Endothelial cell (in vitro differentiated cells): ENCODE measurements at places on chromosomes 11 and 22.

GRCh38 chr11:26045082-26045481 is 286.8 kb upstream of the ANO3 start:
- DNase-seq: no peak

GRCh38 chr11:45894555-45895247 is 9.2 kb downstream of the MAPK8IP1 start:
- no peak for DNase-seq

- no peak for DNase-seq
These were observed 25.4 kb downstream of the TAF1D start for GRCh38 chr11:93715797-93716396.

DNA sequence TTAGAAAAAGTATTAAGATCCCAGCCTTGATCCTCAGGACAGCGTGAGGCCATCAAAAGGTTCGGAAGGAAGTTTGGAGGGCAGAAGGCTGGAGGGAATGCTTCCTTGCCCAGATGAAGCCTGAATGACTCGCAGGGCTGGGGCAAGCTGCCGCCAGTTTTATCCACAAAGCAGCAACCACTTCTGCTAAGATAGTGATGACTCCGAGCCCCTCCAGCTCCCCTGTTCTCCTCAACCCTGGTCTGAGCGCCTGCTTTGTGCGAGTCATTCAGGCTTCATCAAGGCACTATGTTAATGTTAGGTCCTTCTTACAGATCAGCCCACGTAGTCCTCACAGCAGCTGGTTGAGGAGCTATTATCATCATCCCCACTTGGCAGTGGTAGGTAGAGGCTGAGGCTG is 158.8 kb downstream of the COMMD9 start:
- no peak for DNase-seq

DNA sequence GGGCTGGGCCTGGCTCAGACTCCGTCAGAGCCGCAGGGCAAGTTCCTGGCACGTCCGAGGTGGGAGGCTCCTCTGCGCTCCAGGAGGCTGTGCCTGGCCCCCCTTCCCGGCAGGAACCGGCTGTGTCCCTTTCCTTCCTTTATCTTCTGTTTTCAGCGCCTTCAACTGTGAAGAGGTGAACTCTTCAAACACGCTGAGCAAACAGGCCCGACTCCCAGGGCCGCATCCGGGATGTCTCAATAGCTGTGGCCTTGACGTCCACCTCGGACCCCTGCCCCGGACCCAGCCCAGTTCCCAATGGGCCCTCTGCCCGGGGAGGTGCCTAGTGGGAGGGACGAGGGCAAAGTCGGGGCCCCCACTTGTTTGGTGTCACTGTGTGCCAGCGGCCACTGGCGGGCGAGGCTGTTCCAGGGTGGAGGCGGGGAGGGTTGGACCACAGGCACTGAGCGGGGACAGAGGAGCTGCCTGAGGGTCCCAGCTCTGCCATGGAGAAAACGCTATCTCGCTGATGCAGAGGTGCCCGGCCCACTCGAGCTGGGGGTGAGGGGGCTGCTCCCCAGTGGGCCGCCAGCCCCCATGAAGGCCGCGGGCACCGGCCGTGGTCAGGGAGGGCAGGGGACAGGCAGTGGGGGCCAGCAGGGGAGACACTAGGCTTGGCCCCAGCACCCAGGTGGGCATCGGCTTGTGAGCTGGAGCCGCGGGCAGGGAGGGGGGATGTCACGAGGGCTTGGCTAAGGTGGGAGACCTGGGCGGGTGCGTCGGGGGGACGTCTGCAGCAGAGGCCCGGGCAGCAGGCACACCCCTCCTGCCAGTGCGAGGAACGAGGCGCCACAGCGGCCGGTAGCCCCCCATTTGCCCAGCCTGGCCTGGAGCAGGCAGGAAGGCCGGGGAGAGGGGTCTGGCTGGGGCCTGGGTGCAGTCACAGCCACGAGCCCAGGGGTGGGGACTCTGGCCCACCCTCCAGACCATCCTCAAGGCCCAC is 2.7 kb upstream of the MUC5B start:
- no peak for DNase-seq

DNA sequence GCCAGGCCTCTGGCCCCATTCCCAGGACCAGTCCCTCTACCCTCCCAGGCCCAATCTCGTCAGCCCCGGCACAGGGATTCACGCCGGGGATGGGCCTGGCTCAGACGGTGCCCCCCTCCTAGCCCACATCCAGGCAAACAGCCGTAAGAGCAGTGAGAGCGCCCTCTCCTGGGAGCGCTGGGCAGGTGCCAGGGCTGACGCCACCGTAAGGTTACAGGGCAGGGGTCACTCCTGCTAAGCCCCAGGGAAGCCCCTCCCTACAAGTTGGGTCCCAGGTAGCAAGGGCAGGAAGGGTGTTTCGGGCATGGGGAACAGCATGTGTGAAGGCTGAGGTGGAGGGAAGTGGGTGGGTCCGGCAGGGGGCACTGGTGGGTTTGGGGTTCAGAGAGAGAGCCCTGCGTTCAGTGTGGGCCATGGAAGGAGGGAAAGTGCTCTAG is 19.2 kb upstream of the PPARA start:
- peak; percentile 43 for DNase-seq

GRCh38 chr11:8809241-8809938 is 101.6 kb upstream of the AKIP1 start:
- DNase-seq: no peak

- no peak for DNase-seq
These were observed 8.9 kb downstream of the HPS4 start for GRCh38 chr22:26474682-26475081.

DNA sequence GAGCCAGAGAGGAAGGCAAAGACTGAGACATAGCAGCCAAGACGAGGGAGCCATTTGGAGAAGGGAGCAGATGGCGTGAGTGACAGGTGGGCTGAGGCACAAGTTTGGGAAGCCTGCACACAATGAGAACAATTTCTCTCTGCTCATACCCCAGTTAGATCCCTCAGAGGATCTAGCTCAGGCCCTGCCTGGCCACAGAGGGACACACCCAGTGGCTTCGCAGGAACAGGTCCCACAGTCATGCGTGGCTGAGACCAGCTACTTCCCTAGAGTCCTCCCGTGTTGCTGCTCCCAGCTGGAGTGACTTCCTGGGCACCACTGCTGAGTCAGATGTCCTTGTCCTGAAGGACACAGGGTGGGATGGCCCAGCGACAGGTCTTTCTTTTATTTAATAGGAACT is 33.4 kb upstream of the LYVE1 start:
- DNase-seq: no peak

DNA sequence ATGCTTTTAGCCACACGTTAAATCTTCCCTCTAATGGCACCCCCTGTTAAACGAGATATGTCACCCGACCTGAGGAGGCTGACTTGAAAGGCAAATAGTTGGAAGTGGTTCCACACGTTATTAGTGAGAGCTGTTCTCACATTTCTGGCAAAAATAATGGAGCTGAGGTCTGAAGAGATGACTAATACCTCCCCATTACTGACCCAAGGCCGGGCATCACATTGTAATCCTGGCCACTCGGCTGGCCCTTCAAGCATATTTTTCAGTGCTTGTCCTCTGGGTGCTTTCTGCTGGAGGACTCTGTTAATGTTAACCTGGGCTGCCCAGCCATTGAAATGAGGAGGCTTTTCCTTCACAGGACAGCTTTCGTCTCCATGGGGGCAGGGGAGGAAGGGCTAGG is 260.0 kb upstream of the CADM1 start:
- no peak for DNase-seq

GRCh38 chr11:14644226-14645014 is 816 bp downstream of the PDE3B start:
- peak; percentile 50 for DNase-seq

GRCh38 chr22:44704159-44705021 is 2.4 kb downstream of the PRR5 start:
- DNase-seq: no peak

DNA sequence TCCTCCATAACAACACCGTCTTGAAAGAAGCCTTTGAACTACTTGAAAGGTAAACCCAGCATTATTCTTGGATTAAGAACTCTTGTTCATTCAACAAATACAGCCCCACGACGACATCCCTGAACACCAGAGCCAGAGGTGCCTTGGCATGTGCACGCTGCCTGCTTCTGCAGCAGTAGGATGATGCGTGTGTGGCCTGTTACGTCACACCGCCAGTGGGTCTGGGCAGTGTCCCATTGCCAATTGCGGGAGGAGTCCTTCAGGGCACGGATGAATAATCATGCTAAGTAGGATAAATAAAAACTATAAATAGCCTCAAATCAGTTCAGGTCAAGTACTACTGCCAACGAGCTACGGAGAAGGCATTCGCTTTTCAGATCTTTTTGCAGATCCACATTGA is 380.5 kb downstream of the SHANK2 start:
- no peak for DNase-seq

GRCh38 chr11:83303316-83303715 is 17.1 kb upstream of the CCDC90B start:
- no peak for DNase-seq

GRCh38 chr11:122159861-122160260 is 43.8 kb upstream of the BLID start:
- no peak for DNase-seq

GRCh38 chr22:48612077-48612995 is 1215.3 kb downstream of the BRD1 start:
- no peak for DNase-seq

GRCh38 chr11:3229673-3230630 is 2.3 kb downstream of the MRGPRE start:
- no peak for DNase-seq

- no peak for DNase-seq
These were observed 3.7 kb upstream of the SIK2 start for GRCh38 chr11:111598559-111598958.

GRCh38 chr11:78533399-78533798 is 41.3 kb downstream of the NARS2 start:
- no peak for DNase-seq

GRCh38 chr11:62665075-62665598 is at the start of the genes C11orf98 and CSKMT:
Gene C11orf98 (minus strand): TSS chr11:62665210. CDS start chr11:62665169, 41 bp downstream.
Gene CSKMT (plus strand): TSS chr11:62665312. CDS start chr11:62665880, 568 bp downstream.
- peak; percentile 96 for DNase-seq

- DNase-seq: no peak
These were observed 1288.4 kb downstream of the BRD1 start for GRCh38 chr22:48539261-48539660.

- DNase-seq: no peak
These were observed 917 bp downstream of the RPS6KA4 start for GRCh38 chr11:64359712-64360445.

DNA sequence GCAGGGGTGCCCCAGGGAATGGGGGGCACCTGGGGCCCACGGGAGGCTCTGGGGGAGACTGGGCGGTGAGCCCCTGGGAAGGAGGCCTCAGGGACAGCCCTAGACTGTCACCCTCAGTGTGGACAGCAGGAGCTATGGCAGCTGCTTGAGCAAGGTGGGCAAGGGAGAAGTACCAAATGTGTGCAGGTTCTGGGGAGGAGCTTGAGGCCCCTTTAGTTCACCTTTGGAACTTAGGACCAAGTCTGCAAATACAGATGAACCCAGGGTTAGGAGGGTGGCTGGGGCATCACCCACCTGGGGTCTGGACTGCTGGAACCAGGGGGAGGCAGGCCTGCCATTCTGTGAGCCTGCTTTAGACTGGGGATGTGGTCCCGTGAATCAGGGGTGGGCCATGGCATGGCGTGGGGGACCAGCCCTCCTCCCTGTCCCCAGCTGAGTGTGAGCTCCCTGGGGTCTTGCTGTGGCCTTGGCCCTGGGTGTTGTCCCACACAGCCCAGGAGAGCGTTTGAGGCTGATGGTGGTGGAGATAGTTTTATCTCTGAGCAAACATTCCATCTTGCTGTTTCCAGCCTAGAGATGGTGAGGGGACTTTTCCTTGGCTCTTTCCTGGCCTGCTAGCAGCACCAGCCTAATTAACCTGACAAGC is 122.3 kb downstream of the KCNQ1 start:
- DNase-seq: no peak
